Lower leg skin (tissue), 4 donors: ENCODE measurements at places on chromosomes 5 and 9.

GRCh38 chr5:169161022-169161680 lies 139.8 kb downstream of the SLIT3 start:
- DNase-seq: peak; percentile 73

GRCh38 chr5:150400316-150401075 lies 12.2 kb downstream of the CD74 start:
- no peak for DNase-seq

- peak; percentile 54 for DNase-seq
Observed at GRCh38 chr9:128512820-128513219, 8.3 kb downstream of the GLE1 start.

GRCh38 chr5:180808461-180809000 lies 5.9 kb upstream of the MGAT1 start:
- no peak for DNase-seq

DNA sequence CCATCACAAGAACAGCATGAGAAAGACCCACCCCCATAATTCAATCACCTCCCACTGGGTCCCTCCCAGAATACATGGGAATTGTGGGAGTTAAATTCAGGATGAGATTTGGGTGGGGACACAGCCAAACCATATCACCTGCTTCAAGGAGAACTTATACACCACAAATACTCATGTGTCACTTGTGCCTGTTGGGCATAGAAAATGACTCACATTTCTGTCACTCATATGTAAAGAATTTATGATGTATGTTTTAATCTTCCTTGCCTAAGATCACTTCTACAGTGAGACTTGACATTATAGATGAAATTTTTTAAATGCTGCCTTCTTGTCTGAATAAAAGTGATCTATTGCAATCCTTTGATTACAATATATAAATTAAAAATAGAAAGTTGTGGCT lies 23.0 kb upstream of the PRDM6 start:
- DNase-seq: no peak

GRCh38 chr5:148466236-148466580 lies 82.5 kb downstream of the FBXO38 start:
- no peak for DNase-seq

GRCh38 chr9:31519011-31519410 lies 865.4 kb upstream of the ACO1 start:
- DNase-seq: no peak

DNA sequence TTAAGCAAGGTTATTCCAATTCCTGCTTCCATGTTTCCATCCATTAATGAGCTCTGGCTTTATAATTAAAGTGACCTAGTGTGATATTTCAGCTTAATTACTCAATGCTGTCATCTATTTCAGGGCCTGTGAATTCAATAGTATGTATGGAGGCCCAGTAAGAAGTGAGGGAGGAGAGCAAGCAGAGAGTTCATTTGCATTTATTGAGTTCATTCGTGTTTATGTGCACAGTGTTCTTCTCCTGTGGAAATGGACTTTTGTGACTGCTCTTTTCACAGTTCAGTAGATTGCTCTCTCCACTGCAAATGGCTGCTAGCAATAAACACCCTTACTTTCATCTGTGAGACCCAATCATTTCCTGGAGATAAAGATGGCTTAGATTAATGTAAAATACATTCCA lies 130.9 kb downstream of the CEMIP2 start:
- no peak for DNase-seq
